Endothelial cell (in vitro differentiated cells): ENCODE measurements at places on chromosomes 5 and 9.

GRCh38 chr9:133124123-133124906 is 3.3 kb upstream of the RALGDS start:
- peaks cover 36% of the 10 kb centered on the region for H3K4me1 ChIP-seq
- DNase-seq = no peak
- peak overlapping the region; percentile 62 for H3K27ac ChIP-seq
- H3K27me3 ChIP-seq = peaks cover 19% of the 10 kb centered on the region
- H3K36me3 ChIP-seq = peaks cover 12% of the 10 kb centered on the region

DNA sequence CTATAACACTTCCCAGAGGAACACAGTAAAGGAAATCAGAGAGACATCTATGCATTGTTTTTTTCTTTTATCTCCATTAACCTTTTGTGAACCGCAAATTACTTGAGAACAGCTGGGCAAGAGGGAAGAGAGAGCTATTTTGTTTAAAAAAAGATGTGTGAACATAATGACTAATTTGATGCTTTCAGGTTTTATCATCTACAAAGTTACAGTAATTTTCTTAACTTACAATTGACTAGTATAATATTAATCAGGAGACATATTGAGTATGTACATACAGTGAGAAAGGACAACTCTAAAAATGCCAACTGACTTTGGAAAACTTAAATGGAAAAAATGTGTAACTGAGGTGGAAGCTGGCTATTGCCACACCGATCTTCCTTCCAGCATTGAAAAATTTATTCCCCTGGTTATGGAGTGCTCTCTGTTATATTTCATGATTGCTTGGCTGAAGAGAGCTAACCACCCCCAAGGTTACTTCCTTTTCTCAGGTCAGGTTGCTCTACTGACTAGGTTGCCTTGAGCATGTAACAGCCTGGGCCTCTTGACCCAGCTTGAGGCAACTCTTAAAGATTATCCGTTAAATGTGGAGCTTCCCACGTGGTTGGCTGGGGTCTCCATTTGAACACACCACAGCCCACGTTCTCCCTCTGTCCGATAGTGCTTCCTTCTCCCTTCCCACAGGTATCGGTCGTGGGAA is 62.6 kb upstream of the C6 start:
- H3K27me3 ChIP-seq = no peaks in the 10 kb centered on the region
- H3K36me3 ChIP-seq = no peaks in the 10 kb centered on the region

DNA sequence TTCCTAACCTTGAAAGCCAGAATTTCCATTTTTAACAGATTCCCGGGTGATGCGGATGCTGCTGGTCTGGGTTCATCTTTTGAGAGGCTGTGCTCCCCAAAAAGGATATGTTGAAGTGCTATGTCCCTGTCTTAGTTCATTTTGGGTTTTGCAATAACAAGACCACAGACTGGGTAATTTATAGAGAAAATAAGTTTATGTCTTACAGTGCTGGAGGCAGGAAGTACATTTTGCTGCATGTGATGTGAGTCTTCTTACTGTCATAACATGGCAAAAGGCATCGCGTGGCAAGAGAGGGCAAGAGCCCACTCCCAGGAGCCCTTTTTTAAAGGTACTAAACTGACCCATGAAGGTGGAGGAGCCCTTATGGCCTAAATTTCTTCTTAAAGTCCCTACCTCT is 114.1 kb downstream of the DAPK1 start:
- H3K4me1 ChIP-seq = peaks cover 24% of the 10 kb centered on the region
- peaks cover 11% of the 10 kb centered on the region for H3K36me3 ChIP-seq
- peaks cover 4% of the 10 kb centered on the region for H3K27me3 ChIP-seq
- H3K27ac ChIP-seq = no peak overlapping the region
- no peak overlapping the region for H3K4me3 ChIP-seq

- DNase-seq = no peak
- H3K27me3 ChIP-seq = no peaks in the 10 kb centered on the region
- H3K27ac ChIP-seq = no peak overlapping the region
- no peaks in the 10 kb centered on the region for H3K4me1 ChIP-seq
- H3K36me3 ChIP-seq = no peaks in the 10 kb centered on the region
- H3K4me3 ChIP-seq = no peak overlapping the region
Observed at GRCh38 chr5:82993416-82993815, 83.8 kb downstream of the TMEM167A start.

- peaks cover 5% of the 10 kb centered on the region for H3K27me3 ChIP-seq
- H3K27ac ChIP-seq = peak overlapping the region; percentile 92
- DNase-seq = no peak
- peaks cover 68% of the 10 kb centered on the region for H3K4me1 ChIP-seq
Observed at GRCh38 chr5:14440582-14441431, 140.8 kb upstream of the OTULINL start.

DNA sequence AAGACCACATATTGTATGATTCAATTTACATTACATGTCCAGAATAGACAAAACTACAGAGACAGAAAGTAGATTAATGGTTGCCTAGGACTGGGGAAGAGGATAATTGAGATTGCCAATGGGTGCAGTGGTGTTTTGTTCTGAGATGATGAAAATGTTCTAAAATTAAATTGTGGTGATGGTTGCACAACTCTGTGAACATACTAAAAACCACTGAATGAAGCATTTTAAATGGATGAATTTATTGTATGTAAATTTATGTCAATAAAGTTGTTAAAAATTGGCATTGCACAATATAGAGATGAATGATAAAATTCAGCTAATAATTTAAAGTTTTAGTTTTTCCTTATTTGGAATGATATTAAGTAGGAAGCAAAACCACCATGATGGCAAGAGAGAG is 109.5 kb upstream of the NR4A3 start:
- no peaks in the 10 kb centered on the region for H3K4me1 ChIP-seq
- peaks cover 1% of the 10 kb centered on the region for H3K27me3 ChIP-seq
- no peak overlapping the region for H3K27ac ChIP-seq
- DNase-seq = no peak

DNA sequence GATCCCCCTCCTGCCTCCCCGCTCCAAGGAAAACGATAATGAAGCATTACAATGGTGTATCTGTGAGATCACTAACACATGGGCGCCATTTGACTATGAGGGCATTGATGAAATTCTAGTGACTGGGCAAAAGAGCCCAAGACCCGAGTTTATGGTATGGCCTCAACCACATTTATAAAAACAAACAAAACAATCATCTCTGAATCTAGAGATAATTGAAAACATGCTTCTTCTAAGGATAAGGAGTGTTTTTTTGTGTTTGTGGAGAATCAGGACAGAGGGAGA is 100.9 kb upstream of the SEMA6A start:
- H3K4me3 ChIP-seq = no peak overlapping the region
- no peak overlapping the region for H3K27ac ChIP-seq
- DNase-seq = no peak
- peaks cover 7% of the 10 kb centered on the region for H3K4me1 ChIP-seq
- no peaks in the 10 kb centered on the region for H3K36me3 ChIP-seq
- no peaks in the 10 kb centered on the region for H3K27me3 ChIP-seq

- H3K36me3 ChIP-seq = peaks cover 24% of the 10 kb centered on the region
- H3K4me3 ChIP-seq = no peak overlapping the region
- no peak overlapping the region for H3K27ac ChIP-seq
- H3K4me1 ChIP-seq = peaks cover 39% of the 10 kb centered on the region
- H3K27me3 ChIP-seq = peaks cover 8% of the 10 kb centered on the region
- DNase-seq = no peak
Observed at GRCh38 chr5:66869347-66869746, 273.2 kb downstream of the MAST4 start.

DNA sequence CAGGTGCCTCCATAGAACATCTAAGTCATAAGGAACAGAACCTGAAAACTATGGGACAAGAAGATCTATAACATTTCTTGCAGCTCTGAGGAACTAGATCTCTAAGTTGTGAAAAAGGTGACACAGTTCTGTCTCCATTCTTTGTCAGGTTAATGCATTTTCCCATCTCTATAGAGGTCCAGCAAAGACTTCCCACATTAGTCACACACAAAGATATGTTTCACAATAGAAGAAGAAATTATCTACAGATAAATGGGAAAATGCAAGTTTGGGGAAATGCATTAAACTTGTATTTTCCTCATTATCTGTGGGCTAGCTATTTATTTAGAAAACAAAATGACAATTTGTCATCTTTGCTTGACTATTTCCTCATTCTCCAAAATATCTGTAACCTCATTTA is 458.6 kb upstream of the PAPPA start:
- peaks cover 1% of the 10 kb centered on the region for H3K27me3 ChIP-seq
- H3K4me3 ChIP-seq = no peak overlapping the region
- H3K27ac ChIP-seq = no peak overlapping the region
- H3K36me3 ChIP-seq = no peaks in the 10 kb centered on the region
- no peak for DNase-seq

GRCh38 chr9:19023078-19023477 is 9.9 kb downstream of the SAXO1 start:
- no peak overlapping the region for H3K4me3 ChIP-seq
- DNase-seq = no peak
- H3K36me3 ChIP-seq = no peaks in the 10 kb centered on the region
- H3K27ac ChIP-seq = no peak overlapping the region
- peaks cover 7% of the 10 kb centered on the region for H3K4me1 ChIP-seq

- peaks cover 14% of the 10 kb centered on the region for H3K4me1 ChIP-seq
- H3K27me3 ChIP-seq = peaks cover 3% of the 10 kb centered on the region
- H3K27ac ChIP-seq = no peak overlapping the region
- DNase-seq = peak; percentile 61
- no peak overlapping the region for H3K4me3 ChIP-seq
- no peaks in the 10 kb centered on the region for H3K36me3 ChIP-seq
Observed at GRCh38 chr9:100602342-100602801, 24.5 kb downstream of the CAVIN4 start.

- DNase-seq = no peak
- H3K27me3 ChIP-seq = peaks cover 5% of the 10 kb centered on the region
- H3K4me3 ChIP-seq = no peak overlapping the region
- H3K27ac ChIP-seq = no peak overlapping the region
- H3K36me3 ChIP-seq = no peaks in the 10 kb centered on the region
Observed at GRCh38 chr5:72512593-72512860, 5.3 kb upstream of the ZNF366 start.

DNA sequence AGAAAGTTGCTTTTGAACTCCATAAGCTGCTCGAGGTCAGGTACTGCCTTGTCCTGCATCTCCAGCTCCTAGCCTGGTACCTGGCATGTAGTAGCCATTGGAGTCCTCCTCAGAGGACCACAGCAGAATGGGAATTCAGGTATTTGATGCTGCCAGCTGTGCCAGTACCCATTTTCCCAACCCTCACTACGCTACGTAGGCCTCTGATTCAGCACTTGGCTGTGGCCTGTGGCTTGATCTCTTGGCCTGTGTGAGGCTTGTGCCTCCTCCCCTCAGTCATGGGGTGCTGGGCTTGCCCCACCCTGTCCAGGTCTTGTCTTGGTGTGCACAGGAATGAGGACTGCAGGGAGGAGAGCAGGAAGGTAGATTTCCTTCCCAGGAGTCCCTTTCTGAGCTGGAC is 11.8 kb downstream of the OTULIN start:
- H3K4me3 ChIP-seq = no peak overlapping the region
- DNase-seq = no peak
- H3K27ac ChIP-seq = peak overlapping the region; percentile 80
- H3K36me3 ChIP-seq = peaks cover 13% of the 10 kb centered on the region
- peaks cover 43% of the 10 kb centered on the region for H3K4me1 ChIP-seq
- no peaks in the 10 kb centered on the region for H3K27me3 ChIP-seq

GRCh38 chr9:12463641-12464040 is 229.5 kb upstream of the TYRP1 start:
- no peaks in the 10 kb centered on the region for H3K4me1 ChIP-seq
- no peaks in the 10 kb centered on the region for H3K36me3 ChIP-seq

GRCh38 chr9:113653746-113654604 is 190.4 kb downstream of the RGS3 start:
- no peak for DNase-seq
- H3K36me3 ChIP-seq = peaks cover 8% of the 10 kb centered on the region
- peaks cover 22% of the 10 kb centered on the region for H3K27me3 ChIP-seq
- H3K4me3 ChIP-seq = no peak overlapping the region
- peak overlapping the region; percentile 93 for H3K27ac ChIP-seq

DNA sequence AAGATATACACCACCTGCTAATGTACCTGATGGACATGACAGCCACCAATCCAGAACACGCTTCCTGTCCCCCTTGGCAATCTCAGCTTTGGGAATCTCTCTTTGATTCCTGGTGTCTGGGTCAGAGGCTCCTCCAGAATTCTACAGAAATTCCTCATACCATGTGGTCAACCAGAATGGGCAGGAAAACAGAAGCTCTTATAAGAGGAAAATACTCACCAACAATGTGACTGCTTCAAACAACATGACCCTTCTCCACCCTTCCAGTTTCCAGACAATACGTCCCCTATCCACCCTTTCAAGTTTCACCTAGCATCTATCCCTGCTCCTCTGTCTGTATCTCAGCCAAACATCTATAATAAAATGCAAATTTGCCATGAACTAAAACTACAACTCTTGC is 247.2 kb downstream of the DENND1A start:
- DNase-seq = no peak
- no peak overlapping the region for H3K4me3 ChIP-seq
- H3K27ac ChIP-seq = no peak overlapping the region
- peaks cover 3% of the 10 kb centered on the region for H3K27me3 ChIP-seq
- H3K36me3 ChIP-seq = peaks cover 6% of the 10 kb centered on the region
- no peaks in the 10 kb centered on the region for H3K4me1 ChIP-seq

DNA sequence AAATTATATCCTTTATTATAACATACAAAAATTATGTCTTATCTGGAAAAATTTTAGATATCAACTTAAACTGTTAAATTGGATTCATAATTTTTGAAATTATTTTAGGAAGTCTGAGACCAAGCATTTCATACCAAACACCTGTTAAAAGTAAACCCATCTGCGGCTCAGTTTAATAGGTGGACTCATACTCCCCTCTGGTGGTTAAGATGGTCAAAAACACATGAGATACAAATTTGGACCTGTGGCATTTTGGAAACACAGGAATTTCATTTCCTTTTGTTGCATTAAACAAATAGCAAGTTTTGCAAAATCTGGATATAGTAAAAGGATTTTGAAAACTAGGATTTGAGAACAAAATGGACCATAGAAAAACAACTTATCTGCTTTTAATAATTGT is 53.7 kb downstream of the RGMB start:
- H3K4me3 ChIP-seq = no peak overlapping the region
- DNase-seq = peak; percentile 17
- H3K4me1 ChIP-seq = no peaks in the 10 kb centered on the region
- H3K36me3 ChIP-seq = no peaks in the 10 kb centered on the region

DNA sequence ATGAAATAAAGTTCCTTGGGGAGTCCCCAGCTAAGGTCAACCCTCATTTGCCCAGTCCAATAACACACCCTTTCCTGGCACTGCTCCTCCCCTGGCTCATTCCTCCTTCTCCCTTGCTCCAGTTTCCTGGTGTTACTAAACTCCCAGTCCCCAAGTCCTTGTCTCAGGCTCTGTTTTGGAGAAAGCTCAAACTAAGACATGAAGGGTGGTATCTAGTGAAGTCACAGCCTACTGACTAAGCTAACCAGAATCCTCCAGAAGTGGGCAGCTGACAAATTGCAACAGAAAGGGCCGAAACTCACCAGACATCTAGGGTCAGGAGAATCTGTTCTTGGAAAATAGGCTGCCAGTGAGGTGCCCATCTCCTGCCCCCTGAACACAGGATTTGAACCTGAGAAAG is 118.7 kb upstream of the NEK6 start:
- no peak overlapping the region for H3K4me3 ChIP-seq
- no peaks in the 10 kb centered on the region for H3K4me1 ChIP-seq
- H3K27me3 ChIP-seq = peaks cover under 1% of the 10 kb centered on the region
- H3K27ac ChIP-seq = no peak overlapping the region
- no peak for DNase-seq
- H3K36me3 ChIP-seq = no peaks in the 10 kb centered on the region
